ENCODE measurements at places on chromosomes 16 and 17.

- no peak for DNase-seq
Observed at GRCh38 chr17:18027280-18027679, 11.7 kb downstream of the ATPAF2 start.

- no peak for DNase-seq
Observed at GRCh38 chr17:1447052-1447451, 9.0 kb downstream of the CRK start.

- no peak for DNase-seq
Observed at GRCh38 chr16:78476615-78477014, 377.2 kb downstream of the WWOX start.

- DNase-seq, result no peak
Observed at GRCh38 chr17:49851387-49852291, 3.8 kb upstream of the TAC4 start.

DNA sequence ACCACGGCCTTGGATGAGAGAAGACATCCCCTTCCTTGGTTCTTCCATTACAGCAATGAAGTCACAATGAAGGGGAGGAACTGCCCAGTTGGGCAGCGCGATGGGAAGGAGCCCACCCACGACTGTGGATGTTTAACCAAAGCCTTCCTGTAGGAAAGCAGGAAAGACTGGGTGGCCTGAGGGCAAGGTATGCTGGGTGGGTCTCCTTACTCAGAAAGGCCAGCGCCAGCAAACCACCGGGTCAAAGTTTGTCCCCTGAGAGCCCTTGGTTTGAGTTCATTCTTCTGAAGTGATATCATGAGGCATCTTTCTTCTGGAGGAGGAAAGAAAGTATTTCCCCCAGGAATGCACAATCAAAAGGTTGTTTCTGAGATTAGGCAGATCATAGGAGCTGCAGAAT is 105.2 kb downstream of the C16orf95 start:
- DNase-seq, result no peak

DNA sequence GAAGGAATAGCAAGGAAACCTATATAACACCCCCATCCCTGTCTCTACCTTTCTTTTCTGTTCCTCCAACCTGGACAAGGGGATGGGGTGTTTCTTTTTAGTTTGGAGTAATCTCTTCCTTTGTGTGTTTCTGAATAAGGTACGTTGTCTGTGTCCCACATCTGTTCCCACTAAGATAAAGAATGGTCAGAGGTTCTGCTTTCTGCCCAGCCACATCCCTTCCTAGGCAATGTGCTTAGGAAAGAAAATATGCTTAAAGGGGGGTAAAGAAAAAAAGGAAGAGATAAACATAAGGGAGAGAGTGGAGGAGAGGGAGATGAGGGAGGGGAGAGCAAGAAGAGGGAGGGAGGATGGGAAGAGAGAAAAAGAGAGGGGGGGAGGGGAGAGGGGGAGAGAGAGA is 35.1 kb downstream of the SLC6A2 start:
- DNase-seq, result no peak

DNA sequence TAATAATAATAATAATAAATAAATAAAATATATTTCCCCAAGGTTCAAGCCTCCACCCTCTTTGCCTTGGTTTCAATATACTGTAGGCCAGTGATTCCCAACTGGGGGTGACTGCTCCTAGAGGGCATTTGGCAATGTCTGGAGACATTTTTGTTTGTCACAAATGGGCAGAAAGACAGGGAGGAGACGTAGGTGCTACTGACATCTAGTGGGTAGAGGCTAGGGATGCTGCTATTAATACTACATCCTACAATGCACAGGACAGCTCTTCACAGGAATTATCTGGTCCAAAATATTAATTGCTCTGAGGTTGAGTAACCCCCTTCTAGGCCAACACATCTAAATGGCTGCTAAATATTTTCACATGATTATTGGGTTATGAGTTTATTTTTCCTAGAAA is 12.8 kb upstream of the PRR14 start:
- DNase-seq, result peak; percentile 39

DNA sequence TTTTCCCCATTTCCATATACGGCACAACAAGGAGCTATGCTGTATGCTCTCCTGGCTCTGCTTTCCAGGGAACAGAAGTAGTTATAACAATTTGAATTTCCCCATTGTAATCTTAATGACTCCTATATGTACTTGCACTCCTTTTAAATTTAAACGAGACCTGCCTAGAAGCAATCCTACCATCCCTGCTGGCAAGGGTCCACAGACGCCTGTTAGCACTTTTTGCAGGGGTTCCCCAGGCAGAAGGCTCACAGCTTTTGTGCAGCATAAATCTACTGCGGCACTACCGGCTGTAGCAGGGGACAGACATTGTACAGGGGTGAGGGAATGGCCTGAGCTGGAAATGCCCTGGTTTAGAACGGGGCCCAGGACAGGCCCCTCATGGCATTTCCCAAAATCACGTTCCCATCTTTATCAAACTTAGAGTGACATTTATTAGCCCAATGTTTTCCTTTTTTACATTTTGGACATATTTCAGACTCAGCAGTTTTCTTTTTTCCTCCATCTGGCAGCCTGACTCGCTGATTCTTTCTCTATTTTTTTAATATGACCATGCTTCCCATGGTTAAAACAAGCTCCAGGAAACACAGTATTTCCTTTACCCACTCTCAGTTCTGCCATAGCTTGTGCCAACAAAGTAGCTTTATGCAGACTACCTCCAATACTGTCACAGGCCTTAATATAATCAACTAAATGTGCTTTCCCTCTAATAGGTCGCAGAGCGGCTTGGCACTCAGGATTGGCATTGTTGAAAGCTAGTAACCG is 35.4 kb upstream of the USP22 start:
- no peak for DNase-seq

- no peak for DNase-seq
Observed at GRCh38 chr17:42835732-42836131, 2.5 kb downstream of the PSME3 start.

GRCh38 chr17:33290253-33290652 is 2.8 kb downstream of the ASIC2 start:
- no peak for DNase-seq

GRCh38 chr16:10918294-10919002 is 23.8 kb downstream of the DEXI start:
- peak; percentile 70 for DNase-seq

DNA sequence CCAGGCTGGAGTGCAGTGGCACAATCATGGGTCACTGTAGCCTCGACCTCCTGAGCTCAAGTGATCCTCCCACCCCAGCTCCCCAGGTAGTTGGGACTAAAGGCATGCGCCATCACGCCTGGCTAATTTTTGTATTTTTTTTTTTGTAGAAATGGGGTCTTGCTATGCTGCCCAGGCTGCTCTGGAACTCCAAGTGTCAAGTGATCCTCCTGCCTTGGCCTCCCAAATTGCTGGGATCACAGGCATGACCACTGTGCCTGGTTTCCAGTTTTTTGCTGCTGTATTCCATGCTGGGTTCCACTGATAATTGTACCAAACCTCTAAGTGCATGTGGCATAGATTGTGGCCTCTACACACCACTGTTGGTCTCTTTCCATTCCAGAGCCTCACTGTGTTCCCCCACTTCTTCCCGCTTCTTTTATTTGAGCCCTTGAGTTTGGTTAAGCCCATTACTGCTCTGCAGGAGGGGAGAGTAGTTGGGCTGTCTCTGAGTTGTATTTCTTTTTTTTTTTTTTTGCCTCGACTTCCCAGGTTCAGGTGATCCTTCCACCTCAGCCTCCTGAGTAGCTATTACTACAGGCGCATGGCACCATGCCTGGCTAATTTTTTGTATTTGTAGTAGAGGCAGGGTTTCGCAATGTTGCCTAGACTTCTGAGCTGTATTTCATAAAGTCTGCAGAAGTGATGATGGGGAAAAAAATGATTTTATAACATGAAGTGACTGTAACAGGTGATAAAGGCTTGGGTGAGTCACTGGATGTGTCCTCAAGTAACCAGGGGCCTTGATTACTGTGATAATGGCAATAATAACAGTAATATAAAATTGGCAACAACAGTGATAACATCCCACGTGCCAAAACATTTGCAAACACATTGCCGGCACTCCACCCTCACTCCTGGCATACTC is 30.0 kb downstream of the EEF2K start:
- DNase-seq, result no peak

DNA sequence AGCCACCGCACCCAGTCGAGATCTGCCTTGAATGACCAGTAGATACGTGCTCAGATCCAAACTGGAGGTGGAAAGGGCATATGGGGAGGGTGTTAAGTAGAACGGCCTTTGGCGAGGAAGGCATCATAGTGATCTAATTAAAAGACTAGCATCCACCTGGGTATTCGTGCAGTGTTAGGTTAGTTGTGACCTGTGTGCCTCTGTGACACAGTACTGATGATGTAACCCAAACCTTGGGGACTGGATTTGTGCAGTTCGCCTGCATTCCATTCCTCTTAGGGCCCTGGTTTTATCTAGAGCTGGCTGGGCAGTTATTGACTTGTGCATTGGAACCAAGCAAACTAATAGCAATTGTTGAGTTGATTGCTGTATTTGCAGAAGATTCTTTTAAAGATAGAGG is 47.9 kb downstream of the SNX29 start:
- DNase-seq, result no peak

DNA sequence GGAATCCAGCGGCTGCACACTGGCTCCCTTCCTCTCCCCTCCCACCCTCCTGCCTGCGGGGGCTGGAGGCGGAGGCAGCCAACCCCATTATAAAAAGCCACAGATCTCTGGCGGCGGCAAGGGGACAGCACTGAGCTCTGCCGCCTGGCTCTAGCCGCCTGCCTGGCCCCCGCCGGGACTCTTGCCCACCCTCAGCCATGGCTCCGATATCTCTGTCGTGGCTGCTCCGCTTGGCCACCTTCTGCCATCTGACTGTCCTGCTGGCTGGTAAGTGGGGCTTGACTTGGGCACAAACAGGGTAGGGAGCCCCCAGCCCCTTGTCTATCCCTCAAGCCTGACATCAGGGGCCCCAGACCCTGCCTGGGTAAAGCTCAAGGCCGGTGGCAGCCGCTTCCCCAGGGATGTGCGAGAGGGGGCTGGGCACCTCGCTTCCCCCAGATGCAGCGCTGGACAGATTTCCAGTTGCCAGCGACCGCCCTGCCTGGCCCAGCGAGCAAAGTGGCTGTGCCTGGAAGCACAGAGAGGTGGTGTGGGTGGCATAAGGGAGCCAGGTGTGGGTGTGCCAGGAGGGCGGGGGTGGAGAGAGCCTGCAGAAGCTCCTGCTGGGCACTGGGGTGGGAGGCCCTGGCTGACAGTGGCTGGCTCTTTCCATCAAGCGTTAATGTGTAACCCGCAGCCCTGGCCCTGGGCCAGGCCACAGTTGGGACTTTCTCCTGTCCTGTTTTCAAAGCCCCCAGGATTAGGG is at the start of gene CX3CL1:
Gene CX3CL1, plus strand, starts transcription at position 119 of the 745 bp plus-strand sequence. Its CDS starts 79 bp downstream, at position 198.
- DNase-seq, result no peak

- no peak for DNase-seq
Observed at GRCh38 chr17:71548540-71549190, 572.2 kb upstream of the SOX9 start.

DNA sequence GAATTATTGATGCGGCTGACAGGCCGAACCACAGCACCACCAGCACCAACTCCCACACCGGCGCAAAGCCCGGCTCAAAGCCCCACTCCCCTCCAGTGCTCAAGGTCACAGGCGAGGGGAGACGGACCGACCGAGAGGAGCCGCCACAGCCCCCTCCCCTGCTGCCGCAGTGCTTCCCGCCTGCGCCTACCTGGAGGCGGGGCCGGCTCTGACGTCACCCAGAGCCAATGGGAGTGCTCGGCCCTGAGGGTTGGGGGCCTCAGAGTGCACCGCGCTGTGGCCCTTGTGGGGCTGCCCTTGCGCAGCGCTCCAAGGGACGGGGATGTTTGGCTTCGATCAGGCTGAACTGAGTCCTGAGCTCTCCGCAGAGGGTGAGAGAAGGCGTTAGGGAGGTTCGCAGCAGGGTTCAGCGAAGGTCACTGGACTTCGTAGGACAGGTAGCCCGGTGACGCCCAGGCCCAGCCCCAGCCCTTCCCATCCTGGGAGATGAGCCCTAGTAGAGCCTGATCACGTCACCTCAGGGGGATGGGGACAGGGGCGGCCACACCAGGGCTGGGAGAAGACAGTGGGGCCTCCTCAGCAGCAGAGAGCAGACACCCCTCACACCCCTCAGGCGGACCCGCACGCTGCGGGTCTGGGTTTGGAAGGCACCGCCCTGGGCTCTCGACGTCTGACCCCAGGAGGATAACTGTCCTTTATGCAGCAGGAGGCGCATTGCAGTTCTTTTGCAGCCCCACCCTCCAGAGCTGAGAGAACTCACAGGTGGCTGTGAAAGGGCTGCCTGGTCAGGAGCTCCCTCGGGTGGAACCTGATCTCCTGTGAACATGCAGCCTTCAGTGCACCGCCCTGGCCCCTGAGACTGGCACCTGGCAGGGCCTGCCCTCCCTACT is 1.5 kb downstream of the NDRG4 start:
- peak; percentile 27 for DNase-seq

DNA sequence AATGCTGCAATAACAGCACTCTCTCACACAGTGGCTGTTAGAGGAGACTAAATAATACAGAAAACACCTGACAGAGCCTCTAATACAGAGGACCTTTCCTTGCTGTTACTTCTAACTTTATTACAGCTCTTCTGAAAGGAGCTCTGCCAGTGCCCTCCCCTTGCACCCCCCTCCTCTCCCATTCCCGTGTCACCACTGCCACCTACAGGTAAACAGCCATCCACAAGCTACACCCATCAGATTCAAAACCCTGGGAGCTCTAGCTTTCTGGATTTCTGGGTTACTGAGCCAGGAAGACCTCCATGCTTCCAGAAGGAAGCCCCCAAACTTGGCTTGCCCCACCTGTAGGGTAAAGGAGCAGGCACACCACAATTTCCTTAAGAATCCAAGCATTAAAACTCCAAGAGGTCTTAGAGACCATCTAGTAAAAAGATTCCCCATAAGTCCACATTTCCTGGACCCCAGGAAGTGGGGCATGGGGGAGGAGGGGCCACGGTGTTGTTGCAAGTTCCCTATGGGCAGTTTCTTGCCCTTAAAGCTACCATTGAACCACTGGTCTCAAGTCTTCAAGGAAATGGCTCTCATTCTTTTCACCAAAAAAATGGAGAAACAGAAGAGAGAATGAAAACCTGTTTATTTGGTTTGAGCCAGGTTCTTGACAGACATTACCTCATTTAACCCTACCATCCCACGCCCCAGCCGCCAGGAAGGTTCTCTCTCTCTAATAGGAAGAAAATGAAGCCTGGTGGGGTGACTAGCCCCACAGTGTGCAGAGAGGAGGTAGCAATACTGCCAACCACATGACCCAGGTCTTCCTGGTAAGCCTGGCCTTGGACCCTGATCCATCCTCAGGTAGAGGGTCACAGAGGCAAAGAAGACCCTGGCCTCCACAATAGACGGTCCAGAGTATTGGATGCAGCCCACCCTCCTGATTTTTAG is 52.8 kb downstream of the TOM1L2 start:
- DNase-seq, result peak; percentile 14

- DNase-seq, result no peak
Observed at GRCh38 chr17:30942308-30943079, 20.7 kb downstream of the ADAP2 start.
